Neural cell (in vitro differentiated cells): ENCODE measurements at places on chromosomes 11 and 22. TPM values are rescaled to one million over a fixed set of nuclear protein-coding genes. Genes with fewer than 3 reads are reported as not detected.

The P4HA3 gene
- not detected in 2 replicates for polyA plus RNA-seq

The TUT1 gene
- 12.0 and 17.8 TPM in 2 replicates for polyA plus RNA-seq

The KRTAP5-11 gene
- not detected in 2 replicates for polyA plus RNA-seq

The ZBTB16 gene
- polyA plus RNA-seq: 0.45 and 4.0 TPM in 2 replicates

The ALDH3B1 gene
- not detected in 2 replicates for polyA plus RNA-seq

The OR5J2 gene
- polyA plus RNA-seq: not detected in 2 replicates

The TPCN2 gene
- polyA plus RNA-seq: 14.1 and 14.2 TPM in 2 replicates

The CRACR2B gene
- 1.2 and 6.5 TPM in 2 replicates for polyA plus RNA-seq

The GTSE1 gene
- 0.28 and 0.48 TPM in 2 replicates for polyA plus RNA-seq

The LMO2 gene
- polyA plus RNA-seq: 33.2 and 34.5 TPM in 2 replicates

The MMP7 gene
- not detected in 2 replicates for polyA plus RNA-seq

The C11orf86 gene
- polyA plus RNA-seq: not detected in 2 replicates

The HBG2 gene
- 1.2 TPM in 1 of 2 replicates, not detected in the other for polyA plus RNA-seq

The TMPRSS4 gene
- polyA plus RNA-seq: not detected in 2 replicates

The TCN2 gene
- polyA plus RNA-seq: 13.0 and 17.5 TPM in 2 replicates

The ARHGAP42 gene
- polyA plus RNA-seq: 0.20 and 0.64 TPM in 2 replicates

The SESN3 gene
- 9.4 and 11.1 TPM in 2 replicates for polyA plus RNA-seq

The MYBPC3 gene
- not detected in 2 replicates for polyA plus RNA-seq

The OR51B5 gene
- polyA plus RNA-seq: not detected in 2 replicates

The LMNTD2 gene
- polyA plus RNA-seq: 0.61 and 3.0 TPM in 2 replicates

The RBFOX2 gene
- 529 and 585 TPM in 2 replicates for polyA plus RNA-seq

The GRM5 gene
- 11.8 and 11.9 TPM in 2 replicates for polyA plus RNA-seq

The SOX6 gene
- 2.2 and 3.3 TPM in 2 replicates for polyA plus RNA-seq

The PKDREJ gene
- not detected in 2 replicates for polyA plus RNA-seq

The FAM83F gene
- 0.02 and 0.42 TPM in 2 replicates for polyA plus RNA-seq

The HTR3B gene
- not detected in 2 replicates for polyA plus RNA-seq
